ENCODE measurements at places on chromosomes 11 and 22.

GRCh38 chr22:30422481-30423300 is 2.9 kb upstream of the MTFP1 start:
- no peak for DNase-seq

DNA sequence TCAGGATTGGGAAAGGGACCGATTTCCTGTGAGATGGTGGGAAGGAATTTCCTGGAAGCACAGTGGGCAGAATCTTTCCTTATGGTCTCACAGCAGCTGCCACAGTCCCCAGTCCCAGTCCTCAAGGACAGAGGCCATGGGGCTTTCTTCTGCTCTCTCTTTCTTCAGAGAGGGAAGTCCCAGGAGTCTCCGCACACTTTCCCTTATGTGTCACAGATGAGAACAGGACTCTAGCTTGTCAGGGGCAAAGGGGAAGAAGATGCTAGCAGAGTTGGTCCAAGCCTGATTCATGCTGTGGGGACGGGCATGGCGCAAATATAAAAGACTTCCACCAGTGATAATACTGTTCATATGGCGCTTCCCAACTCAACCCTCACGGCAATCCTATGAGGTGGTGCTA is 7.5 kb upstream of the PPFIA1 start:
- no peak for DNase-seq

GRCh38 chr11:68940651-68941323 is 37.1 kb downstream of the IGHMBP2 start:
- no peak for DNase-seq

- DNase-seq, result no peak
Measured at GRCh38 chr11:82321206-82321605, 412.5 kb downstream of the FAM181B start.

- DNase-seq, result no peak
Measured at GRCh38 chr11:62888406-62888805, 7.7 kb downstream of the SLC3A2 start.

- DNase-seq, result no peak
Measured at GRCh38 chr11:64791781-64792291, 11.2 kb downstream of the MAP4K2 start.

DNA sequence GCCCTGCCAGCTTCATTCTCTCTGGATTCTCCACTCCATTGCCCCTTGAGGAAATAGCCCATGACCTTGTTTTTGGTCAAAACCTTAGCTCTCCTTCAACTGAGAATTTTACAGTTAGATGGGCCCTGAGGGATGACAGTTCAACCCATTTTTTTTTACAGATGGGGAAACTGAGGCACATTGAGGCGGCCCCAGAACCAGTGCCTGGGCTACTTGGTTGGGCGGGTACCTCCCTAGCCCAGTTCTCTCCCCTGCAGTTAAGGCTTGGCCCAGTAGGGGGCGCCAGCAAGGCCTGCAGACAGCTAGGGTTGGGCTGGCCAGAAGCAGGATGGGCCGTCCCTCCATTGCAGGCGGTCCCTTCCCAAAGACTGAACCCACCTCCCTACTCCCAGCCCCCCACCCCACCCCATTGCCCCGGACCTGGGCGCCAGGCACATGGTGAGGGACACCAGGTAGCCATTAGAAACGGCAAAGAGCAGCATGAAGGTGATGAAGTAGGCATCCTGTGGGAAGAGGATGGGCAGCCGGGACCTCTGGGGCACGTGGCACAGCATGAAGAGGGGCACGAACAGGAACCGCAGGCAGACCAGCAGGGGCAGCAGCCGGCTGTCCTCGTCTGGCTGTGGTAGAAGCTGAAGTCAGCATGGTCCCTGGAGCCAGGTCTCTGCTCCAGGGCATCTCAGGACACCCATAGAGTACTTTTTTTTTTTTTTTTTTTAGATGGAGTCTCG is 7.6 kb downstream of the SLC29A2 start:
- DNase-seq, result peak; percentile 19

- DNase-seq, result peak; percentile 85
Measured at GRCh38 chr22:20319745-20320658, at the start of gene DGCR6L. Gene DGCR6L (minus strand): TSS chr22:20320060. CDS start chr22:20319988, 72 bp downstream.

- no peak for DNase-seq
Measured at GRCh38 chr11:100941033-100941432, 188.6 kb downstream of the PGR start.

- DNase-seq, result no peak
Measured at GRCh38 chr11:40119661-40120060, 1339.8 kb downstream of the LRRC4C start.

DNA sequence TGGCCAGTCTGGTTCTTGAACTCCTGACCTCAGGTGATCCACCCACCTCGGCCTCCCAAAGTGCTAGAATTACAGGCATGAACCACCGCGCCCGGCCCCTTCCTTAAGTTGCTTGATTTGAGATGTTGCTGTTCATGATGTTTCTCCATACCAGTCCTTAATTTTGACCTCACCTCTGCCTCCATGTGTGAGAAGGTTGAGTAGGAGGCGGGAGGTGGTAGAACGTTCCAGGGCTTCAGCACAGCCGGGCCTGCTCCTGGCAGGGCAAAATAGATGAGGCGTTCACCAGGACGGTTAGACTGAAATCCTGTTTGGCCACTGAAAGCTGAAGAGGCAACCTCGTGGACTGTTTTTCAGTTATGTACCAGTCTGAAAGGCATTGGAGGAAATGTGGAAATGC is 48.3 kb upstream of the SYT13 start:
- DNase-seq, result no peak

DNA sequence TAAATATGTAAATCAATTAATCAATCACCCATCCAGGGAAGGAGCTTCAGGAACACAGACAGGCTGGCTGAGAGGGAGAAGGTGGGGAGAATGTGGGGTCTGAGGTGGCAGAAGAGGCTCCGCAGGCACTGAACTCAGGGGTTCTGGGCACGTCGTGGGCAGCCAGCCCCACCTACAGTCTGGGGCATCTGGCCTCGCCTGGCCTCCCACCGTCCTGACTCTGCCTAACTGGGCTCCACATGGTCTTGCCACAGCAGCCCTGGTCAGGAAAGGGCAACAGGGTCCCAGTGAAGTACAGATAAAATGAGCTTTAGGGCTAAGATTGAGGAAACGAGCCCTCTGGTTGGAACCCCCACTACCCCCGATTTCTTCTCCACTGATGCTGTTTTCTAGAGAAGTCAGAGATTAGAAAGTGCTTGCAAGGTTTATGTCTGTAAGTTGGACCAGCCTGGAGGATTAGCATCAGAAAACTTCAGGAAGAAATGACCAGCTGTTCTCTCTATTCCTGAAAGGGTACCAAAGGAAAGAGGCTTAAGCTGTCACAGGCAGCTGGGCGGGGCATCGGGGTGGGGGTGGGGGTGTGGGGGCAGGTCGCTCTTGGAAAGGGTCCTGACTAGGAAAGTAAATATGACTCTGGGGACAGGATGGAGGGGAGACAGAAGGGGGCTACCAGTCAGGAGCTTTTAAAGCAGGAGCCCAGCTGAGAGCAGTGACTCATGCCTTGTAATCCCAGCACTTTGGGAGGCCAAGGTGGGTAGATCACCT is 261.7 kb downstream of the BUD13 start:
- no peak for DNase-seq

DNA sequence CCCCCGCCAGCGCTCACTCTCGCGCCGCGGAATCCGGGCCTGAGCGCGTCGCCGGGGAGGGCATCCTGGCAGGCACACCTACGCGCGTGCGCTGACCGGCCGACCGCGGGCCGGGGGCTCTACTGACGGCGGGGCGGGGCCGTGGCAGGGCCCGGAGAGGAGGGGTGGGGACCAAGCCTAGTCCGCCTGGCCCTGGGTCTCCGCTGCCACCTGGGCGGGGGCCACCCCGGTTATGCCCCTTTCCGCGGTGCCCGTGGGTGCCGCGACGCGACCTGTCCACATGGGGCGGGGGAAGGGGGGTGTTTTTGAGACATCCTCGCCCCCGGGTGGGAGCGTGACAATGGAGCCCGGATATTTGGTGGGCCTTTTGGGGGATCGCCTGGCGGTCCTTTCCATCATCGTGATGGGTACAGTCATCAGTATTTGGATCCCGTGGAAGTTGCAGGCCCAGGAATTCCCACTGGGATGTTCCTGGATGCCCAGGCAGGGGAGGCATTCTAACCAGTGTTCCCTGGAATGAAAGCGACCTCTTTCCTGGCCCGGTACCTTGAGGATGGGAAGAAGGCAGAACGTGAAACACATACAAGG is 2.2 kb downstream of the NCAM1 start:
- peak; percentile 82 for DNase-seq

GRCh38 chr11:129189646-129190045 is 2.5 kb downstream of the ARHGAP32 start:
- DNase-seq, result no peak

GRCh38 chr22:24985826-24986214 is 33.3 kb downstream of the KIAA1671 start:
- DNase-seq, result no peak

- DNase-seq, result no peak
Measured at GRCh38 chr11:61908730-61909316, 8.5 kb downstream of the RAB3IL1 start.

DNA sequence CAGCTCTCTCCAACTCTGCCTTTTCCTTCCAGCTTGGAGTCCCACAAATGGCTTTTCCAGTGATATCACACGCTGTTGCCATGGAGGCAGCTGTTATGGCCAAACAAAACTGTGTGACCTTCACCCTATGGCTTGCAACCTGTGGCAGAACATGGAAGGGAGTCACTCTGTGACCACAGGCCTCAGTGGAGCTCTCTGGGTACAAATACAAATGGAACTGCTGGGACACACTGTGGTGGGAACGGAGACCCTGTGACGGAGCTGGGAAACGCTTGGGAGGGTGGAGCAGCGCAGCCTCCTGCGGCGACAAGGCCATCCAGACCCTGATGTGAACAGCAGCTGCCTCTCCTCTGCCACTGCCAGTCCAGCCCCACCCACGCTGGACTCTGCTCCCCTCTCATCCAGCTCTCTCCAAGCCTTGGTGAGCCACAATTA is 162.5 kb downstream of the ETS1 start:
- no peak for DNase-seq

DNA sequence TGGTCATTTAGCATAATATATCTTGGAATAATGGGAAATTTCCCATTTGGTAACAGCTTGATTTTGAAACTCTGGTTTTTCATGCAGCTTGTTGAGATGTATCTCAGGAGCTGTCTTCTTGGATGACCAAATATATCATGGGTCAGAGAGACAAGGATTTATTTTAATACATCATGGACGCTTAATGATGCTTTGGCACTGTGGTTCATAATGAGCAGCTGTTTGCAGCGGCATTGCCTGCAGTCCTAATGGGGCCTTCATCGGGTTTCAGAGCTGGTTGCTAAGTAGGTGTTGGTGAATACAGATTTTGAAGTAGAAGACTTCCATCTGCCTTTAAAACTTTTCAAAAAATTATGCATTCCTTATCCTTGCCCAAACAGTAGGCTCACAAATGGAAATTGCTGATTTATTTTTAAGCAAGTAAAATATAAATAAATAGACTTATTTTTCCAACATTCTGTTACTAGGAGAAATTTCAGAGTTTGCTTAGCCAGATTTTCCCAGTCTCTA is 389.5 kb upstream of the FAT3 start:
- no peak for DNase-seq

DNA sequence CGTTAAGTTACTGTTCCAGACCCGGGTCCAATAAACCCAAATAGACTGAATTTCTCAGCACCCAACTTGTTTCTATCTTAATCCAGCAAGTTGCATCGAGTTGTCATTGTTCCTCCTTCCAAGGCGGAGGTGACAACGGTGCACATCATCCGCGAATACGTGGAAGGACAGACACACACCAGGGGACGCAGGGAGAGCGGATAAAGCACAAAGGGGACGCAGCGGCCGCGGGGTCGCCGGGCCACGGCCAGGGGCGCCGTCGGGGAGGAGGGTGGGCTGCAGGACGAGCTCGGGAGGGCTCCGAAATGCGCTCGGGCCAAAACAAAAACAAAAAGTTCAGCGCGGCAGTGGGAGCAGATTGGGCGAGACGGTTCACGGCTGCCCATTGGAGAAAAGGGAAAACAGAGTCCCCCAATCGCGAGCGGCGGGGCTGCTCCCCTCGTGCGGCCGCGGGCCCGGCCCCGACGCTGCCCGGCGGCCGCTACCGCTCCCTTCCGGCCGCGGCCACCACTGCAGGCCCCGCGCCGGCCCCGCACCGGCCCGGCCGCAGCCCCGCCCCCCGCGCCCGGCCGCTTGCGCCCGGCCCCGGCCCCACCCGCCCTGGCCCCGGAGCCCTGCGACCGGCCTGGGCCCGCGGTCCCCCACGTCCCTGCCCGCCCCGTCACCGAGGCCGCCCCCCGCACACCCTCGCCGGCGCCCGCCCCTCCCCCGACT is 518 bp downstream of the KMT5B start:
- DNase-seq, result peak; percentile 65

DNA sequence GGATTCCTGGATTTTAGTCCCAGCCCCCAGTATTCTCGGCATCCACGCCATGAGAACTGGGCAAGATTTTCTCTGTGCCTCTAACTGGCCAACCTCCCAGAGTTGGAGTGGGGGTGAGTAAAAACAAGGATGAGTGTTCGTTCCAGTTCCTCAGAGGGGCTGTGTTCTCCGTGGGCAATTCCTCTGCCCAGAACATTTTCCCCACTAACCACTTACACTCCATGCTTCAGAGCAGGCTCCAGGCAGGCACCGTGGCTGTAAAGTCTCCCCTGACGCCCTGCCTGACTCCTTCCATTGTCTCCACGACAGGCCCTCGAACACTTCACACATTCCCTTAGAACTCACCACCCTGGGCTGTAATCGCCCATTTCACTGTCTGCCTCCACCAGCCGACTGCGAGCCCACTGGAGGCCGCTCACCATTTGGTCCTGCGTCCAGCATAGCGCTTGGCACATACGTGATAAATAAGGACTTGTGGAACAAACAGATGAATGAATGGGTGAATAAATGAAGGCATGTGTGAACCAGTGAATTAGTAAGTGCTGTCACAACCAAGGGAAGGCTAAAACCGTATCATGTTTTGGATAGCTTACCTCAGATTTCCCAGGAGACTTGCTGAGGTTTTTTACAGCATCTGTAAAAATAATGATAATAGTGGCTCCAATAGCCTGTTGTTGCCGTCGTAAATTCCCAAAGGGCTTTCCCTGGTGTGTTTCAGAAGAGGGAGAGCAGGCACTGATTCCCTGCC is 6.1 kb downstream of the APLNR start:
- DNase-seq, result no peak

GRCh38 chr11:134585666-134586610 is 173.9 kb upstream of the B3GAT1 start:
- DNase-seq, result no peak

- no peak for DNase-seq
Measured at GRCh38 chr11:64759722-64760719, at the start of gene PYGM. Gene PYGM (minus strand): TSS chr11:64759974. CDS start chr11:64759898, 76 bp downstream.

DNA sequence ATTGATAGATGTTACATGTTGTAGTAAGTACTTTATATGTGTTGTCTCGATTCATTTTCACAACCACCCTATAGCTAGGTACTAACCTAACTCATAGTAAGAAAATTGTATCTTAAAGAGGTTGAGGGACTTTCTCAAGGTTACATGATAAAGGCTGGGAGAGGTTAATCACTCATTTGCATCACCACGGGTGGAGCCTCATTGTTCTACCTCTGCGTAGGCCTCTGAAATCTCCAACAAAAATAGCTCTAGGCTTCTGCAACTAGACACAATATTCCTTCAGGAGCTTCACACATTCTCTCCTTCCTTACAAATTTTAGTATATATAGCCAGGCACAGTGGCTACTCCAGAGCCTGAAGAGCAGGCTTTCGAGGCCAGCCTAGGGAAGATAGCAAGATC is 408.9 kb upstream of the ANO5 start:
- no peak for DNase-seq

GRCh38 chr11:45102361-45102809 is 44.1 kb upstream of the PRDM11 start:
- no peak for DNase-seq

- DNase-seq, result no peak
Measured at GRCh38 chr22:17817511-17818065, 43.3 kb upstream of the BID start.

GRCh38 chr11:117933930-117934329 is 4.7 kb upstream of the TMPRSS13 start:
- DNase-seq, result no peak

- no peak for DNase-seq
Measured at GRCh38 chr22:38732251-38732815, 23.5 kb downstream of the SUN2 start.

Data from NCI-H774 (cell line).